ENCODE measurements at places on chromosomes 6 and 20. TPM values are rescaled to one million over a fixed set of nuclear protein-coding genes. Genes with fewer than 3 reads are reported as not detected.

NRM gene
- 29.2 TPM for total RNA-seq

GPX5 gene
- total RNA-seq: not detected

JPH2 gene
- total RNA-seq: 0.88 TPM

CTCFL gene
- total RNA-seq: not detected

OXT gene
- not detected for total RNA-seq

C20orf141 gene
- 0.36 TPM for total RNA-seq

TDRD6 gene
- total RNA-seq: not detected

XKR7 gene
- total RNA-seq: not detected

MYMX gene
- total RNA-seq: not detected

TENT5A gene
- 0.99 TPM for total RNA-seq

ENPP3 gene
- not detected for total RNA-seq

DOP1A gene
- total RNA-seq: 3.5 TPM

PLN gene
- total RNA-seq: not detected

Measured in A549 treated with RU486 at 1 μM for 4 hours (cell line).